ENCODE measurements at places on chromosomes 4 and X.

GRCh38 chr4:145486603-145487002 is 5.0 kb downstream of the SMAD1 start:
- DNase-seq: no peak

DNA sequence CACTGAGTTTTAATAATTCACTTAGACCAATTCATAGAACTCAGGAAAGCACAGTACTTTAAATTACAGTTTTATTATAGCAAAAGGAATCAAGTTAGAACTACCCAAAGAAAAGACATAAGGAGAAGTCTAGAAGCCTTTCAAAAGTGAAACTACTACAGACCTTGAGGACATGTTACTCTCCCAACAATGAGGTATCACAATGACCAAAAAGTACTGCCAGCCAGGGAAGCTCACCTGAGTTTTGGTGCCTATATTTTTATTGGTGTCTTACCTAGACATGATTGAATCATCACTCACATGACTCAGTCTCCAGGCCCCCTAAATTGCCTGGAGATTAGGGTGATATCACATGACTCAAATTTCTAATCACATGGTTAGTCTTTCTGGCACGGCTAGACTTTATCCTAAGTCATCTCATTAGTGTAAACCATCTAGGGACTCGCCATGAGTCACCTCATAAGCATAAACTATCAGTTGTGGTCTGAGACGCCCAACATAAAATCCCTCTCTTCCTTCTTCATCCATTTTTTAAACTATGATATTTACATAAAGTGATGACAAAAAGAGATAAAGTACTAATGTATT is 372.3 kb downstream of the TMA16 start:
- DNase-seq: no peak

DNA sequence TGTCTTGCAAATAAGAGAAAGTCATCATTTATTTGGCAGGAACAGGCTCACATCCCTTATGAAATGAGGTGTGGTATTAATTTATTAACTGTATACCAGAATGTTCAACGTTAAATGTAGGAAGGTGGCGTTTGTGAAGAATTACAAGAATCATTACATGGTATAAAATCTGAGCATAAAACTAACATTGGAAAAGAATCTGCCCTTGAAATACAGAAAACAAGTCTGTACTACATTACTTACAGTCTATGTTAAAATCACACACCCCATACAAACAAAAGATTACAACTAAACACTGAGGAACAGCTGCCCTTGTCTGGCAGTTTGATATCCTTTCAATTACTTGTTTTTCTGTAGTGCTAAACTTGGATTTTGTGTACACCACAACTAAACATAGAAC is 131.1 kb downstream of the DCHS2 start:
- DNase-seq: no peak

GRCh38 chr4:13627178-13627605 is 333 bp downstream of the BOD1L1 start:
- DNase-seq: peak; percentile 65

GRCh38 chr4:159252491-159252890 is 149.6 kb downstream of the RAPGEF2 start:
- DNase-seq: no peak

- DNase-seq: no peak
Observed at GRCh38 chrX:10507181-10507580, 113.2 kb downstream of the MID1 start.

- DNase-seq: no peak
Observed at GRCh38 chrX:39645178-39645895, 452.4 kb downstream of the BCOR start.

DNA sequence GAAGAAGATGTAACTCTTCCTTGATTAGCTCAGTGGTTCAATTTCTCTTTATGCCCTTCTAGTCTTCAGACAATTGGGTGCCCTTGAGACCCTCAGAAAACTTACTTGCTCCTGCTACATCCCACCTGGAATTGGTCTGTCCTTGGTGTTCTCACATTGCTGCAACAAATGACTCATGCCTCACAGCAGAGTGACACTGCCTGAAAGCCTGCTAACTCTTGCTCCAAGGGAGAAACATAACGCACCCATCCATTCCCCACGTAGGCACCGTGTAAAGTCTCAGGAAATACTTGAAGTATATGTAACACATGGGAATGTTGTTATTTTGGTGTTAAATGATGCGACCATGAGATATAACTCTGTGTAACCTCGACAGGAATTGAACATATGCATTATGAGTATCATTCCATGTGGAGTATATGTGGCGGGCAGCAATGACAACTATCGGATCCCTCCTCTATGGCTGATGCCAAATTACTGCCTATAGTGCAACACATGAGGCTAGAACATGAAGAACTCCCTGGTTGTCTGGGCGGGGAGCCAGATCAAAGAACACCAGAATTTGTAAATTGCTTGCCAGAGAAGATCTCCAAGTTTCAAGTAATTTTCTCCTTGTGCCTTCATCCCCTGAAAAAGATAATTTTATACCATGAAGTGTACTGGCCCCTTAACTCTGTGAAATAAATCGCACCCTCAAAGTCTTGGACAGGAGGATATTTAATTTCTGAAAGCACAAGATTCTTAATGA is 231.3 kb upstream of the STK26 start:
- no peak for DNase-seq

GRCh38 chr4:152368001-152368400 is 167.9 kb downstream of the FBXW7 start:
- no peak for DNase-seq

DNA sequence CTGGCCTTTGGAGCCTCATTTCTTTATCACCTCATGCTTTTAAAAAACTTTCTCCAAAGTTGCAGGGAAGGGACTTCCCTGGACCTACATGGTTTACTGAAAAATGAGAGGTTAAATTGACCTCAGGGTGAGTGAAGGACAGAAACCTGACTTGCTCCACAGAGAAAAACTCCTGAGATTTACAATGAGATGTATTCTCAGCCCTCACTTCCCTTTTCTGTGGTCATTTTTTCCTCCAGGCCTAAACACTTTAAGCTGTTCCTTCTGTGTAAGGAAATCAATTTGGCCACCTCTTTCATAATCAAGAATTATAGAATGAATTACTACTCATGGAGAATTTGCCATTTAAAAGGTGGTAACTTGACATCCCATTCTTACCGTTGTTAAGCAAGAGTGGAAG is 77.9 kb downstream of the HPGD start:
- DNase-seq: no peak

DNA sequence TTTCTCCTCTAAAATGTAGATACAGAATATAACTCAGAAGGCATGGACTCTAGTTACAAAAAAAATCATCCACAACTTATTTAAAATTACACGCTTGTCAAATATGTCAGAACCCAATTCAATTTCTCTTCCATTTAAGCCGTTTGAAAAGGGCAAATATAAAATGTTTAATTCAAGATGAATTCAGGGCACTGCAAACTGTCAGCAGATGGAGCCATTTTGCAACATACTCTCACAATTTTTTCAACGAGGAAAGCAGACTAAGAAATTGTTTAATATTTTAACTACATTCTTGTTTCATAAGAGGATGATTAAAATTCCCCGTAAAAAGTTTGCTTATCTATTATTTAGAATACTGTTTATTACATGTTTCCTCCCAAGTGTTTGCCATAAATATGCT is 321.3 kb upstream of the CPXCR1 start:
- DNase-seq: no peak

GRCh38 chr4:81789158-81789557 is 317.5 kb upstream of the RASGEF1B start:
- no peak for DNase-seq

GRCh38 chr4:73109493-73109892 is 40.0 kb upstream of the COX18 start:
- DNase-seq: no peak

- DNase-seq: peak; percentile 93
Observed at GRCh38 chr4:105979506-105979905, 84.2 kb downstream of the NPNT start.

- DNase-seq: peak; percentile 52
Observed at GRCh38 chr4:127778102-127778501, 4.0 kb upstream of the HSPA4L start.

DNA sequence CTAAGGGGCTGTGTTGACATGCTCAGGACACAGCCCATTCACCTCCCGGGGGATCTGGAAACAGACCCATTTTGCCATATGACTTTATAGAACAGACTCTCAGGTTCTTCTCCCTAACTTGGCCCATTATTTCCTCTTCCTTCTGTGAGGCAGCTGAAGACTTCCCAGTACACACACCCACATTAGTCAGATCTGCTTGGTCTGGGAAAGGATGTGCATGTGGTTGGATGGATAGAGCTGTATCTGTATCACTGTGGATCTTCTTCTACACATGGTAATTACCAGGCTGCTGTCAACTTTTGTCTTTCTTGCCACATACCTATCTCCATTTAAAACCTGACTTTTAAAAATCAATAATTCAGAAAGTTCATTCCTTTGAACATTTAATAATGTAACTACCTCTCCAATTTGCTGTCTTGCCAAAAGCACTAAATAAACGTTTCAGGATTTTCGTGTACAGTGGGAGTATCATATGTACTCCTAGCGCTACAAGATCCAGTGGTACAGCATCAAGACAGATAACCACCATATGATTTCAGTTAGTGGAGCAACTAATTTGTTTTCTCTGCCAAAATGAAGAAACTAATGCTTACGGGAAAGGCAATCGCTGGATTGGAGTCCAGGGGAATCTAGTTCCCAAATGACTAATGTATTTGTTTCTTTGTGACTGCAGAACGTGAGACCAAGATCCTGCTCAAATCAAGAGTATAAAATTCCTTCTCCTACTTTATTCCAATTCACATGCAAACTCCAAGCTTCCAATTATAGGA is 134.1 kb upstream of the MAP3K15 start:
- no peak for DNase-seq

DNA sequence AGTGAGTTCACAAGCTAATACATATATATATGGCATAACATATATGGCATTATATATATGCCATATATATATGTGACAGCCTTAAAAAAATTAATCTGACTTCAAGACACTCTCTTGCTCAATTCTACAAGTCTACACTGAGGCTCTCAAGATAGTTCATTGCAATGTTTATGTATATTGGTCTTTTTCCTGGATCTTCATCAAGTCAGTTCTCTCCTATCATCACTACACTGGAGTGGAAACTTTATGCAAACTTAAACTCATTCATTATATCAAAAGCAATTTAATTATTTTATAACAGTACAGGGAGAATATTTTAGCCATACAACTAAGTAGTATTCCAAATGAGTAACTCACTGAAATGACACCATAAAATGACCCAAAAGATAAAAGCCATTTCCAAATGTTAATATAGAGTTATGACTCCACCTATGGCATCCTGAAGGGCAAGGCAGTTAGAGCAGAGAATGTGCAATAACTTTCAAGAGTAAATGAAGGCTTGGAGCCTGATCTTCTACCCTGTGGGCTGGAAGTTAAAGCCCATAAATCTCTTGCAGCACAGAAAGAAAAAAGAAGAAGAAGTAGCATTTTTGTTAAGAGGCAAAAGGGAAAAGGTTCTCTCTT is 176.3 kb upstream of the SLIT2 start:
- no peak for DNase-seq

GRCh38 chrX:40156470-40157227 is 58.9 kb upstream of the BCOR start:
- peak; percentile 82 for DNase-seq

DNA sequence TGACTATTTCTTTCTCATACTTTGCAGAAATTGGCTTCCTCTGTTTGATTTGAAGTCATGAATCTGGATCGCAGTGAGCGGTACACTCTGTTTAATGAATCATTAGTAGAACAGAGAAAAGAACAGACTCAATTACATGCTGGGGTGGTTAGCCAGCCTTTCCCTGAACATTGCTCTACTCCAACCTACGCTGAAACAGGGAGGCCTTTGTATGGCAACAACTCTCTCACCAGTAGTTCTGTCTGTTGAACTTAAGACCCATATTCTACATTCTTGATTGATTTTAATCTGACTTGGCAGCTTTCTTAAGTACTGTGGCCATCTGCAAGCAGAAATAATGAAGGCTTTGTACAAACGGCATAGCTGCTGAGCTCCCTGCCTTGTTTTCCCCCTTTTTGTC is 19.0 kb upstream of the AP1S2 start:
- peak; percentile 64 for DNase-seq

DNA sequence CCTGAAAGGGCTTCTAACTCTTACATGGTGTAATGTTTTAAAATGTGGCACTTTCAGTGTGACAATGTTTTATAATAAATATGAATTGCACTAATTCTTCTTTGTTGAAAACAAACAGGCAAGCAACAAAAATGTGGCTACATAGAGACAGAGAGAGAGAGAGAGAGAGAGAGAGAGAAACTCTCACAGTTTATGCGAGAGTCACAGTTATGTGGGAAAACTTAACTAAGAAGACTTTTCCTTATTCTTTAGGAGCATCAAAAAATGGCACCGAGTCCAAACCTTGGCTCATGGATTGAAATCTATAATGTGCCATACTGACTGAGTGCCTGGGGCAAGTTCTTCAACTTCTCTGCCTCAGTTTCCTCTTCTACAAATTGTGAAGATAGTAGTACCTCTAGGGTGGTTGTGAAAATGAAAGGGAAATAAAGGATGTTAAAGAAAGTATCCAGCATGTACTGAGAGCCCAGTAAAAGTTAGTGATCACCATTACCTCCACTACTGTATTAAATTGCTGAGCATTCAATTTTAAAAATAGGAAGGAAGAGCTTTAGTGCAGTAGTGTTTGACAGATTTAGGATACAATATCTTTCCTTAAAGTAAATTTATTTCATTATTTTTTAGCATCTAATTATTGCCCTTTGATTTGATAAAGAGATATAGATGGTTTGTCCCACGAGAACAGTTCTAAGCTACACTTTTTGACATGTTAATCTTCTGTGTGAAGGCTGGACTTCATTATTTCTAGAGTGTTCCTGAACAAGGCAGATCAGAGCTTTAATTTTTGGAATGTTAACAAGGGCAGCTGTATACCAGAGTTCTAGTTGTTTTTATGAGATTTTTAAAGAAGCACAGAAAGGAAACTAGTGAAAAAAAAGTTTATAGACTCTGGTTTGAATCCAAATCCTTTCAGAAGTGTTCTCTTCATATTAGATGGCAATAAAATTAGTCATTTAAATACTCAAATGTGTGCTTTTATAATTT is 187.5 kb upstream of the ANK2 start:
- no peak for DNase-seq

DNA sequence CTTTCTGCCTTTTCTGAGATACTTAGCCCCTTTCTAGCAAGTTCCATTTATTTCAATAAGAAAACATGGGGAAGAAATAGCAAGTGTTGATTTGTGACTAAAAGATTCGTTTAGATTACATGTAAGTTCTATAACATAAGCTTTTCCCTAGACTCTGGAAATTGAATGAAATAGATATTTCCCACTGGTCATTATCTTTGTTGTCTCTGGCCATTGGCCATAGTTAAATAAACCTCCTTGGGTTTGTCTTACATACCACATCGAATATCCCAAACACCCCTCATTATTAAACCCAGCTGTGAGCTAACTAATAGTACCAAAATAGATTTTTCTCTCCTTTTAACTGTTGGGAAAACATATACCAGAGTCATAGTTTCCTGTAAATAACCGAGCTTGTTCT is 534.8 kb downstream of the IQCM start:
- no peak for DNase-seq

- DNase-seq: no peak
Observed at GRCh38 chr4:73776321-73776729, 36.0 kb downstream of the CXCL8 start.

GRCh38 chr4:6192245-6192644 is 8.1 kb downstream of the JAKMIP1 start:
- no peak for DNase-seq

GRCh38 chrX:126658447-126658846 is 105.8 kb upstream of the DCAF12L1 start:
- no peak for DNase-seq

All from islet precursor cell (in vitro differentiated cells).